ENCODE measurements at places on chromosomes 16 and 17. TPM values are rescaled to one million over a fixed set of nuclear protein-coding genes. Genes with fewer than 3 reads are reported as not detected.

- DNase-seq, result peak; percentile 20
These were observed 58.2 kb downstream of the RAP1GAP2 start for GRCh38 chr17:2854143-2855055.

DNA sequence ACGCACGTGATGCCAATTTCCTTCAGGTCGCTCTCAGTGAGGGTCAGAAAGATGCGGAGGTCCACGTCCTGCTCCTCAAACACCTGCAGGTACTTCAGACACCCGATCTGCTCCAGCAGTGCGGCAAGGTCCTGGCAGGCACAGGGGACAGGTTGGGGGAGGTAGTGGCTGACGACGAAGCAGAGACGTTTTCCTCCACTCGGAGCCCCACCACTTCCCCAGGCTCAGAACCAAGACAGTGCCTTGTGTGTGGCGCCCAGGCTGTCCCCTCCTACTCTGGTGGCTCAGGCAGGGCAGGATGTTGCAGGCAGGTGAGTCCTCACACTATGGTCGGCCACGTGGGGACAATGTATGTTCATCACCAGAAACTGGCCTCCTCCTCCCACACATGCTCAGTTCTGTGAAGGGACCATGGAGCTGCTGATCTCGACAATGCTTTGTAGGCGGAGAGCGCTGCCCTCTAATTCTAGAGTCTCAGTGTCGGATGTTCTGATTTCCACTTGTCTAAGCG is 5.7 kb downstream of the NUDT16L1 start:
- DNase-seq, result no peak

Gene MYO18A
- 55.9 TPM for polyA plus RNA-seq

- no peak for DNase-seq
These were observed 18.8 kb downstream of the XPO6 start for GRCh38 chr16:28192806-28193529.

DNA sequence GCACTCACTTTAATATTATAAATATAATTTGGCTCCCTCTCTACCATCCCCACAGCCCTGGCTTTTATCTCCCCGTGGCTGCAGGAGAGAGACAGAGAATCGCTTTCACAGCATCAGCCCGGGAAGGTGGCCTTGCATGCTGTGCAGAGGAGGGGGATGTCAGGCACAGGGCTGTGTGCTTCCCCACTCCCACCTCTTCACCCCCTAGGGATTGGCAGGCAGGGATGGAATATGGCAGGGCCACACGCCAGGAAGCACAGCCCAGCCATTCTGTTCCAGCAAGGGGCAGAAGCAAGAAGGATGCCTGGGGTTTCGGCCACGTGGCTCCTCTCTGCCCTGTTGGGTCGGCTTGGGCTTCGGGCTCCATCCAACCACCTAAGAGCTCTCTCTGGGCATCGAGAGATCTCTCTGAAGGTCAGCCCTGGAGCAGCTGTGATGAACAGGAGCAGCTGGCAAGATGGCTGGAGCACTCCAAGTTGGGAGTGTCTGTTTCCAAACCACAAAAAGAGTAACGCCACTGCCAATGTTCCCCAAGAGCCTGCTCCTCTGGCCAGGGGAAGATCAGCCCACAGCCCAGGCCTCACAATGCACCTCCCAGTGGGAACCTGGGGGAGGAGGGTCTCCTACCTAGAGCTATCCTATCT is 223.2 kb downstream of the C16orf78 start:
- no peak for DNase-seq

Gene TRIM16
- 11.7 TPM for polyA plus RNA-seq

- DNase-seq, result no peak
These were observed 50.7 kb upstream of the ARHGAP44 start for GRCh38 chr17:12738624-12739023.

- DNase-seq, result peak; percentile 24
These were observed 125.5 kb upstream of the CACNG3 start for GRCh38 chr16:24130494-24131085.

Gene SLC5A10
- polyA plus RNA-seq, result not detected

DNA sequence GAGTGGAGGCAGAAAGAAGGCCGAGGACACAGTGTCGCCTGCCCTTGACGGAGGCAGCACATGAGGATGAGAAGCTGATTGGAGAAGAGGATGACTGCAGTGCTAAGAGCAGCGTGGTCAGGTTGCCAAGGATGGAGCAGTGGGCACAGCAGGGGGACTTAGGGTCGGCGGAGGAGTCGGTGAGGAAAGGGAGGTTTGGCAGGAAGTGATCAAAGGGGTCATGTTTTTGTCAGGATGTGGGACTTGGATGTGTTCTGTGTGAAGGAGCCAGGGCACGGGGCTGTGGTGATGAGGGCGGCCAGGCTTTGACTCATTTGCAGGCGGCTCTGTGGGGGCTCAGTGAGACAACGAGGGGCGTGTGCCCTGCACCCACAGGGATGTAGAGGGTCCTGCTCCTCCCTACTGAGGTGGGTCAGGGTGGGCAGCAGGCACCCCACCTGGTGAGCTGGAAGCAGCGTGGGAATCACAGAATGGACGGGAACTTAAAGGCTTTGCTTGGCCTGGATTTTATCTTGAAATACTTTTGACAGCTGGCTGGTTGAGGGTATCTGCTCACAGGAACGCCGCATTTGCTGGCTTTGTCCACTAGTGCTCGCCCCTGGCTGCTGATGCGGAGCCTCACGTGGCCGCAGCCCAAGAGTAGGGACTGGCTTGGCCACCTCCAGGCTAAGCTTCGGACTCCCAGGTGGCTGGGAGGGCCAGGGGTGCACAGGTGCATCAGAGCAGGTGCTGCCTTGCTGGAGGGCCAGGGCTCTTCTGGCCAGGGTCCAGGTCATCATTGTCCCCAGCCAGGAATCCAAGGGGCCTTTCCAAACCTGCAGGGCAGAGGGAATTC is 6.0 kb downstream of the MPG start:
- no peak for DNase-seq

DNA sequence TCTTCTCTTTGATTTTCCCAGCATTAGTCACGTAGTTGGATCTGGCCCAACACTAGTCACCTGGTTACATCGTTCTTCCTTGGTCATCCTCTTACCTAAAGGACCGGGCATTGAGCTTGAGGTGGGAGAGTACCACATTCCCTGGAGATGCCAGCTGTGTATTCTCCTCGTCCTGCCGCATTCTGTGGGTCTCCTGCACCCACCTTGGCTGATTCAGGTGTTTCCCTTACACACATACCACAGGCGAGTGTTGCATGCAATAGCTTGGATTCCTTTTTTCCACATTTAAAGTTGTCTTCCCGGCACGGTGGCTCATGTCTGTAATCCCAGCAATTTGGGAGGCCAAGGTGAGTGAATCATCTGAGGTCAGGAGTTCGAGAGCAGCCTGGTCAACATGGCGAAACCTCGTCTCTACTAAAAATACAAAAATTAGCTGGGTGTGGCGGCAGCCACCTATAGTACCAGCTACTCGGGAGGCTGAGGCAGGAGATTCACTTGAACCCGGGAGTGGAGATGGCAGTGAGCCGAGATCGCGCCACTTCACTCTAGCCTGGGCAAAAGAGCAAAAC is 21.6 kb upstream of the CLEC18C start:
- no peak for DNase-seq

DNA sequence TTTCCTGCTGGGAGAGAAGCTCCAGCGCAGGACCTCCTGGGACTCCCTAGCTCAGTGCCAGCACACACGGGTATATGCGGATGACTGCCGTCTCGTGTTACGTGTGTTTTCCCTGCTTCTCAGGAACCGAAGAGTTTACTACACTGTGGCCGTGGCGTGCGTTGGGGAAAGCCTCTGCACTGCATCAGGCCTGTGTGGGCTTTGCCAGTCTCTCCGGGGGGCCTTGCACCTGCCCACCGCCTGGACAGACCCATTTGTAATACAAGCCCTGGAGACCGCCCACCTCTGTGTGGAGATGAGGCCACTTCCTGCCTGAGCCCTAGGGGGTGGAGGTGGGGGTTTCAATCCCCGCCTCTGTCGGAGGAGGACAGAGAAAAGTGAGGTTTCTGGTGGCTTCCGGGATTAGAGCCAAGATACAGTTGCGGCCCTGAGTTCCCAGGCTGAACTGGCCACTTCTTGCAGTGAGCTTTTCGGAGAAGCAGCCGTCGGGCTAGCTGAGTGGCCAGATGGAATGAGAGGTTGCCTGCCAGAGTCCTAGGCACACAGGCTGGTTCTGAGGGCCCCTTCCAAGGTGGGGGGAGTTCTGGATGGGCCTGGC is 43.4 kb upstream of the GSE1 start:
- DNase-seq, result no peak

GRCh38 chr17:260031-260791 is 78.8 kb upstream of the DOC2B start:
- DNase-seq, result no peak

DNA sequence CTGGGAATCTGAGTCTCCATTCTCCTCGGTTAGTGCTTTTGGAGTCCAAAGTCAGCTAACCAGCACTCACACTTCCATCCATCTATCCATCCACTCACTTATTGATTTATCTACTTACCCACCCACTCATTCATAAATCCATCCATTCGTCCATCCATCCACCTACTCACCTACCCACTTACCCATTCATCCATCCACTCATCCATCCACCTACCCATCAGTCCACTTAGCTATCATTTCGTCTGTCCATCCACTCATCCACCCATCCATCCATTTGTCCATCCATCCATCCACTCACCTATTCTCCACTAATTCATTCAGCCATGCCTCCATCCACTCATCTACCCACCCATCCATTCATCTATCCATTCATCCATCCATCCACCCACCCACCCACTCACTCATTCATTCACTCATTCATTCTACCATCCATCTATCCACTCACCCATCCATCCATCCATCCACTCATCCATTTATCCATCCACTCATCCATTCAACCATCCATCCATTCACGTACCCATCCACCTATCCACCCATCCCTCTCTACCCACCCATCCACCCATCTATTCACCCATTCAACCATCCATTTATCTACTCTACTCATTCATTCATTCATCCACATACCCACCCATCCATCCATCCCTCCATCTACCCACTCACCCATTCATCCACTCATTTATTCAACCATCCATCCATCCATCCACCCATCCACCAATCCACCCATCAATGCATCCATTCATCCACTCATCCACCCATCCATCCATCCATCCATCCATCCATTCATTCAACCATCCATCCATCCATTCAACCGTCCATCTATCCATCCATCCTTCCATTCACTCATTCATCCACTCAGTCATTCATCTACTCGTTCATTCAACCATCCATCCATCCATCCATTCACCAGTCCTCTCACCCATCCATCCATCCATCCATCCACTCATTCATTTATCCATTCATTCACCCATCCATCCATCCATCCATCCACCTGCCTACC is 26.1 kb downstream of the NLRC3 start:
- no peak for DNase-seq

Gene SLC13A2
- not detected for polyA plus RNA-seq

GRCh38 chr16:14004031-14004728 is 66.9 kb upstream of the MRTFB start:
- no peak for DNase-seq

- DNase-seq, result no peak
These were observed 330.2 kb downstream of the C16orf95 start for GRCh38 chr16:86986809-86987487.

DNA sequence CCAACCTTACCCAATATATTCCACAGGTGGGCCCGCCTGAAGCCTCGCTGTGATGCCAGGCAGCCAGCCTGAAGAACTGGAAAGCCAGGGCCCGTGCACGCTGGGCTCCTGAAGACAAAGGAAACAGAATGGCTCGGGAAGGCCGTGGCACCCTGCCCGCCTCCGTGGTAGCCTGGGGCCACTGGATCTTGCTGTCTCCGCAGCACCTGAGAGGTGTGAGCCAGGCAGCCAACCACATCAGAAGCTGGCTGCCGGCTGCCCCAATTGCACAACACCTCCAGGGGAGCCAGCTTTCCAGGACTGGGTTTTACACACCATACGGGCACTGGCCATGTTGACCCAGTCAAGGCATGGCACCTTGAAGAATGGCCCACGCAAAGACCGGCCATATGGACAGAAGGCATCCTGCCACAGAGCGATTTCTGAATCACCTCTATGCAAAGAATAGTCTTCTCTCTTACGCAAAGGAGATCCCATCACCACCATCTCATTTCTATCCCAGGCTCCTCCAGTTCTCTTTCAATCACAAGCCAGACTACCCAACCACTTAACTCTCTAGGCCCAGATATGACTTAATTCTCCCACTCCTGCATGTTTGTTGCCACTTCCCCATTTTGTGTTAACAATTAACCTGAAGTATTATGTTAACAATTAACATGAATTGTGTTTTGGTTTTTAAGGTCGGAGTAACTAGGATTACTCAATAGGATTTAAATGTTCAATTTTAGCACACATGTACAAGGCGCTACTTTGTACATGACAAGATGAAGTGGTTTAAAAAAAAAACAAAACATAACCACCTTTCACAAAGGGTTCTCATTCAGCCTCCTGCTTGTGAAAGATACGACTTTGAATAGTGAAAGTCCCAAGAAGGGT is 32.1 kb downstream of the ZFHX3 start:
- no peak for DNase-seq

DNA sequence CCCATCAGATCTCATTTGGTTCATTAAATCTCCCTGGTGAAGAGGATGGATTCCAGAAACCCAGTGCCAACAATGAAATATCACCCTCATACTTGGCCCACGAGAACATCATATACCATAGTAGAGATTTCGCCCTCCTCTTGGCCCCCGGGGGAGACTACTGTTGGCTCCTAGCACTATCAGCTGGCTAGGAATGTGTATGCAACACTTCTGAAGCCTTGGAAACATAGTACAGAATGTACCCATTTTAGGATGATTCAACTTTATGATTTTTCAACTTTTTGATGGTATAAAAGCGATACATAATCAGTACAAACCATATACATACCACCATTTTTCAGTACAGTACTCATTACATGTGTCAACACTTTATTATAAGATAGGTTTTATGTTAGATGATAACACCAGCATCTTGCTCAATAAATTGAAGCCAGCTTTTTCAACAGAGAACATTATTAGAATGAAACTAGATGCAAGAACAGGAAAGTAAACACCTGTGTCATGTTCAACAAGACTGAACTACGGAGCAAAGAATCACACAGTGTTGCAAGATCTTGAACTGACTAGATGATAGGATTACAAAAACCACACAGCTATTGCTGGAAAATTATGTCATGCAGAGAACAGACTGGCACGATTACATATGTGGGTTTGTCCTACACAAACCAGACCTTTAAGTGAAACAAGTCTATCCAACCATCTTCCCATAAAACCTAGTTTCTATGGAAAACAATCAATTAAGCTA is 17.2 kb downstream of the RSL1D1 start:
- no peak for DNase-seq

- no peak for DNase-seq
These were observed 351.2 kb downstream of the SEC14L1 start for GRCh38 chr17:77491921-77492445.

GRCh38 chr17:78223061-78223460 is 8.4 kb upstream of the TMEM235 start:
- DNase-seq, result no peak

GRCh38 chr17:66855204-66855603 is 20.3 kb downstream of the CACNG5 start:
- no peak for DNase-seq

DNA sequence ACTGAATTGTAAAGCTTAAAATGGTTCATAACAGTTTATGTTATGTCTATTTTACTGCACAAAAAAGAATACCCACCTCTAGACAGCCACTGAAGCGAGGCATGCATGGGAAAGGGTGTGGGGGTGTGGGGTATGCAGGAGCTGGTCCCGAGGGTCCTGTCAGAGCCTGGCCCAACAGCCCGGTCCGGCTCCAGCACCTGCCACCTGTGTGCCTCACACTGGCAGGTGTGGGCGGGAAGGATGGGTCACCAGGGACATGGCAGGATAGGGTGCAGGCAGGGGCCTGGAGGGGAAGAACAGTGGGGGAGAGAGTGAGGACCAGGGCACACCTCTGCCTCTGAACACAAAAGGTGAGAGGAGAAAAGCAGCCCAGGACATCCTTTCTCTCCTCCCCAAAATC is 22.8 kb upstream of the RASD1 start:
- DNase-seq, result no peak

Gene ITGAE
- polyA plus RNA-seq, result 20.9 TPM

All from brain (organoid and tissue), 16 donors.